Left cardiac atrium (tissue), 4 donors: ENCODE measurements at places on chromosomes 11 and 22.
A peak's percentile ranks its signal among the peaks of the same experiment; 100 is the strongest.

GRCh38 chr11:65779669-65779918, 1.2 kb downstream of the AP5B1 start:
- no peak for DNase-seq

DNA sequence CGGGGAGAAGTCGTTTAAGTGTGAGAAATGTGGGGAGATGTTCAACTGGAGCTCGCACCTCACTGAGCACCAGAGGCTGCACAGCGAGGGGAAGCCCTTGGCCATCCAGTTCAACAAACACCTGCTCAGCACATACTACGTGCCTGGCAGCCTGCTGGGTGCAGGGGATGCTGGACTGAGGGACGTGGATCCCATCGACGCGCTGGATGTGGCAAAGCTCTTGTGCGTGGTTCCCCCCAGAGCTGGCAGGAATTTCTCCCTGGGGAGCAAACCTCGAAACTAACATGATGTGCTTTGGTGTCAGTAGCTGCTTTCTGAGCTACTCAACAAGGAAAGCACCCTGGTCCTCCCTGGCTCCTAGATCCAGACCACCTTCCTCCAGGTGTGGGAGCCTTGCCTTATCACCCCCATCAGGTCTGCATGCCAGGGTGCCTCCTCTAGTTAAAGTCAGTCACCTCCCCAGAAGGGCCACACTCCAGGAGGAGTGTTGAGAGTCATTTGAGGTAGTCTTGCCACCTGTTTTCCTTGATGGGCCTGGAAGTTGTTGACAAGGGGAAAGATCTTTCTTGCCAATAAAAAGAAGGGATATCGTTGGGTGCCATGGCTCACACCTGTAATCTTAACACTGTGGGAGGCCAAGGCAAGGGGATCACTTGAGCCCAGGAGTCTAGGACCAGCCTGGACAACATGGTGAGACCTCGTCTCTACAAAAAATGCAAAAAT, 12.9 kb downstream of the ZNF74 start:
- DNase-seq = no peak

DNA sequence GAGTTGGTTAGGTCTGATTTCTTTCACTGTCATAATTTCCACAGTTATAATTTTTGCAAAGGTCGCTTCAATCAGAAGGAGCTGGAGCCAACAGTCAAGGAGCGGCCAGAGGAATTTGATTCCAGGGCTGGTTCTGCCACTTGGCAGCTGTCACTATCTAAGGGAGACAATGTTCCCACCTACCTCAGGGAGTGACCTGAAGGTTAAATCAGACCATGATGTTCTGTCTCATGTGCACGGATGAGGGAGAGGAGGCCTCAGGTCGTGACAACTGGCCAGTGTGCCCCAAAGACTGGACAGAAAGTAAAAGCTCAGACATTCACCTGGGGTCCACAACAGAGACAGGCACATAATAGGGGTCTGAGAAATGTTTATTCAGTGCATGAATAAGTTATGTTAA, 7.6 kb downstream of the MRGPRD start:
- DNase-seq = no peak

- DNase-seq = peak; percentile 93
Measured at GRCh38 chr11:126113515-126113957, 50.9 kb upstream of the CDON start.

GRCh38 chr11:96307776-96308140, 35.2 kb downstream of the MAML2 start:
- DNase-seq = no peak

GRCh38 chr11:122337704-122338103, 221.7 kb upstream of the BLID start:
- DNase-seq = peak; percentile 40

- DNase-seq = no peak
Measured at GRCh38 chr11:70711911-70712185, 313.5 kb downstream of the CTTN start.

DNA sequence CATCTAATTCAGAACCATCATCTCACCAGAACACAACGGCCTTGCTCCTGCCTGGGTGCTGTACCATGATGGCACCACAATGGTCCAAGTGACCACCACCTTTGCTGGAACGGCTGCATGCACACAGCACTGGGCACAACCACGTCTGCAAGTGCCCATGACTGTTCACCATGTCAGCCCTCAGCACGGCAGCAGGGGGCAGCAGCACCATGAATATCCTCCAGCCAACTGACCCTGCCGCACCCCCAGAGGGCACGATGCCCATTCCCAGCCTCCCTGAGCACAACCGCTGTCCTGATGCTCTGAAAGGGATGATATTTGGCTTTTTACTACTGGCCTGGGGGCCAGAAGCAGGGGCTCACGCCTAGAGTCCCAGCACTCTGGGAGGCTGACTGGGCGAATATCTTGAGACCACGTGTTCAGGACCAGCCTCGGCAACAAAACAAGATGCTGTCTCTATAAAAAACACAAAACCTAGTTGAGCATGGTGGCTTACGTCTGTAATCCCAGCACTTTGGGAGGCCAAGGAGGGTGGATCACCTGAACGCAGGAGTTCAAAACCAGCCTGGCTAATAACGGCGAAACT, 25.7 kb downstream of the DRD4 start:
- peak; percentile 76 for DNase-seq

DNA sequence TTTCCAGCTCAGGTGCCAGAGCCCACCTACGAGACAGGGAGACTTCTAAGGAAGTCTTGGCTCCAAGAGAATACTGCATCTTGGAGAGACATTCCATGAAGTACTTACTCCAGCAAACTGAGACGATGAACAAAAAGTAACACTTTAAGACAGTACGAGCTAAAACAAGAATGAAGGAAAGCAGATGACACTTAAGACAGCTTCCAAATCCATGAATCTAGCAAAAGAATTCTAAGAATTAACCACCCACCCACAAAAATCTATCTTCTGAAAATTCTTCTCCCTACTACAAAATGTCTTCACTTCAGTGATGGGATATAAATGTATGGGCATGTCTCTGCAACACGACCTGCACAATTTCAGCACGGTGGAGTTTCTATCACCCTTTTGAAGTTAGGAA, 132.9 kb downstream of the C11orf58 start:
- no peak for DNase-seq

GRCh38 chr22:41822317-41823057, 10.4 kb upstream of the SREBF2 start:
- no peak for DNase-seq

DNA sequence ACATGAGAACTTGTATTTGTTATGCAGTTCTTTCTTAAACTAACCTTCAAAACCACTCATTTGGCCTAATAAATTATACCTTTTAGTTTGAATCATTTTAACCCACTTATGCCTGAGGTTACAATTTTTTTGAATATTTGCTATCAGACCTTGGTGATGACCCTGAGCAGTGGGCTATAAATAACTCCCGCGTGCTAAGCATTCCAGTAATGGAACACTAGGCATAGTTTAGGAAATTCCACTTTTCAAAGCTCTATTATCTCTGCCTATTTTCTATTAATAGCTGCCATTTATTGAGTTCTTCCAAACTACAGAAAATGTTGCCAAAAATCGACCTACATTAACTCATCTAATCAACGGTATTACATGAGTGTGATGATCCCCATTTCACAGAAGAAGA, 993.4 kb upstream of the FAT3 start:
- no peak for DNase-seq

- peak; percentile 57 for DNase-seq
Measured at GRCh38 chr11:85941380-85941973, 86.3 kb downstream of the CCDC83 start.

- DNase-seq = no peak
Measured at GRCh38 chr22:26904483-26904882, 247.1 kb downstream of the MIAT start.

DNA sequence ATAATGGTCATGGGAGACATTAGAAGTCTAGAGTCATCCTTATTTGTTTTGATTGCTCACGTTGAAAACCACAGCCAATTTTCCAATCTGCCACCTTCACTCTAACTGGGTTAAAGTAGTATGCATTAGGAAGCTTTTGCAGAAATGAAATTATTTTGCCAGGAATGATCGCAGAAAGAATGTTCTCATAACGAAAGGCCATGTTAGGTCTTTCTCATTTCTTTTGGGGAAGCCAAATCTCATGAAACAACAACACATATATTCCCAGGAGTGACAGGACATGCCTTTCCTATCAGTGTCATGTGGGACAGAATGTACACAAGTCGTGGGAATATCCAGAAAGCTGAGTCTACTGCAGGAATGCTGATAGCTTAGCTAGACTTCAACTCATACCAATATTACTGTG, 386.3 kb downstream of the AASDHPPT start:
- DNase-seq = no peak

DNA sequence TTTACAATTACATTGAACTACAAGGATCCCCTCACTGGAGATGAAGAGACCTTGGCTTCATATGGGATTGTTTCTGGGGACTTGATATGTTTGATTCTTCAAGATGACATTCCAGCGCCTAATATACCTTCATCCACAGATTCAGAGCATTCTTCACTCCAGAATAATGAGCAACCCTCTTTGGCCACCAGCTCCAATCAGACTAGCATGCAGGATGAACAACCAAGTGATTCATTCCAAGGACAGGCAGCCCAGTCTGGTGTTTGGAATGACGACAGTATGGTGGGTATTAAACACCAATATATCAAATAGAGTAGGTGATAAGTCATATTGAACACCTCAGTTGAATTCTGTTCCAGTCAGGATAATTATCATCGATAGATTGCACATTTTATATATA, 4.4 kb downstream of the FBXO7 start:
- no peak for DNase-seq

GRCh38 chr22:39364714-39365491, 15.1 kb downstream of the SYNGR1 start:
- no peak for DNase-seq

DNA sequence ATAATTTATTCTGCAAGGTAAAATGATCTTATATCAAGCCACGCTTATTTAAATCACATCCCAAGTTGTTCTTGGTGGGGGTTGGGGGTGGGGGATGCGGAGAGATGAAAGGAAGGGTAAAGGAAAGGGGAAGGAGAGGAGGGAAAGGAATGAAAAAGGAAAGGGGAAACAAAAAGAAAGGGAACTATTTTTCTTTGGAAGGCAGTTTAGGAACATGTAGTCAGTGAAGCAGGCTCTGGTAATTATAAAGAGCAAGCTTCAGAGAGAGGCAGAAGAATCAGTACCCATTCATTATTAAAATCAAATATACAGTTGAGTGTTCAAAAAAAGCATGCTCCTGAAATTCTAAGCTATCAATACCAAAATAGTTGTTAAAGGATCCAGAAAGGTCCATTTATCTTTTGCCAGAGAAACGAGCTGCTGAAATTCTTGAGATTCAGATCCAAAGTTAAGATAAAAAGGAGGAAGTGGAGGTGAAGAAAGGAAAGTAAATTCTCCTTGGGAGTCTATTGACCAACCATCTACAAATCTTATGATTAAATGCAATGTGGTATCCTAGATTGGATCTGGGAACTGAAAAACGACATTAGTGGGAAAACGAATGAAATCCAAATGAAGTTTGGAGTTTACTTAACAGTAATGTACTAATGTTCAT, 107.4 kb downstream of the SGSM3 start:
- no peak for DNase-seq

- no peak for DNase-seq
Measured at GRCh38 chr22:50610041-50610451, 9.5 kb downstream of the MAPK8IP2 start.
